Retinal pigment epithelial cell (primary cell): ENCODE measurements at places on chromosomes 12 and 14.

DNA sequence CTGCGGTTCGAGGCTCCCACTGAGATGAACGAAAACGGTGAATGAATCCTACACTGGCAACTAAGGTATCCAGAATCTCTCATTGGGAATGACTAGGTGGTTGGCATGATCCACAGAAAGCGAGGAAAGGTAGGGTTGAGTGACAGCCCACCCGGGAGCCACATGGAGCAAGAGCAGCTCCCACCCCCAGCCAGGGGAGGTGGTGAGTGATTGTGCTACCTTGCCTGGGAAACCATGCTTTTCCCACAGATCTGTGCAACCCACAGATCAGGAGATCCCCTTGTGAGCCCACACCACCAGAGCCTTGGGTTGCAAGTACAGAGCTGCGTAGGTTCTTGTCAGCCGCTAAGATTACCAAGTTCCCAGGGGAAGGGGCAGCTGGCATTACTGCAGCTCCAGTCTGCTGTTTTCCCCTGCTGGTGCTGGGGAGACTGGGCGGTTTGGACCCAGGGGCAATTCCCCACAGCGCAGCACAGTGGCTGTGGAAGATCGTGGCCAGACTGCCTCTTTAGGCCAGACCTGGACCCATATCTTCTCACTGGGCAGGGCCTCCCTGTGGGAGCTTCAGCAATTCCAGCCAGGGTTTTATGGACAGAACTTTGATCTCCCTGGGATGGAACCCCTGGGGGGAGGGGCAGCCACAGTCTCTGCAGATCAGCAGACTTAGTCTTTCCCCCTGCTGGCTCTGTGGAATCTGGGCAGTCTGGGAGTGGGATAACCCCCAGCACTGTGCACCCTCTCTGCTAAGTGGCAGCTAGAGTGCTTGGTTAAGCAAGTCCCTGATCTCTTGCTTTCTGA is 44.6 kb upstream of the PPP4R3A start:
- DNase-seq, result no peak

GRCh38 chr12:110849221-110849620 is 2.4 kb downstream of the CCDC63 start:
- DNase-seq, result no peak

DNA sequence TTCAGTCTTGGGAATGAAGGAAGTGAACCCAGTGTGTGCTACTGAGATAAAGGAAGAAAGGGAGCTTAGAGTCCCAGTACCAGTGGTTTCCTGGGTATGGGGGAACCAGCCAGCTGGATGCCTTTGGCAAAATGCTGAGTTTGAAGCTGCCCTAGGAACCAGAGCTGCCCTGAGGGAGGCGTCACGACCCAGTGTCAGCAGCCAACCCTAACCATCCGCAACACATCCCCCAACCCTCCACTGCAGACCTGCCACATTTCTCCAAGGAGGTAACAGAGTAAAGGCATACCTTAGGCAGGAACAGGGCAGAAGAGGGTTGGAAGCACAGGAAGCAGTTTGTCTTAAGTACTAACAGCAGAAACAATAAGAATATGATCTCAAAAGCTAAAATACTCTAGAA is 28.6 kb downstream of the PRDM4 start:
- no peak for DNase-seq

- no peak for DNase-seq
Observed at GRCh38 chr14:21405097-21405496, 21.3 kb upstream of the SUPT16H start.

GRCh38 chr14:89681086-89682018 is 264.3 kb upstream of the FOXN3 start:
- no peak for DNase-seq

- DNase-seq, result no peak
Observed at GRCh38 chr12:94207467-94207848, 59.1 kb downstream of the PLXNC1 start.

GRCh38 chr14:54170301-54170700 is 213.7 kb upstream of the BMP4 start:
- DNase-seq, result no peak

- DNase-seq, result no peak
Observed at GRCh38 chr14:97726676-97727075, 929.5 kb downstream of the VRK1 start.

DNA sequence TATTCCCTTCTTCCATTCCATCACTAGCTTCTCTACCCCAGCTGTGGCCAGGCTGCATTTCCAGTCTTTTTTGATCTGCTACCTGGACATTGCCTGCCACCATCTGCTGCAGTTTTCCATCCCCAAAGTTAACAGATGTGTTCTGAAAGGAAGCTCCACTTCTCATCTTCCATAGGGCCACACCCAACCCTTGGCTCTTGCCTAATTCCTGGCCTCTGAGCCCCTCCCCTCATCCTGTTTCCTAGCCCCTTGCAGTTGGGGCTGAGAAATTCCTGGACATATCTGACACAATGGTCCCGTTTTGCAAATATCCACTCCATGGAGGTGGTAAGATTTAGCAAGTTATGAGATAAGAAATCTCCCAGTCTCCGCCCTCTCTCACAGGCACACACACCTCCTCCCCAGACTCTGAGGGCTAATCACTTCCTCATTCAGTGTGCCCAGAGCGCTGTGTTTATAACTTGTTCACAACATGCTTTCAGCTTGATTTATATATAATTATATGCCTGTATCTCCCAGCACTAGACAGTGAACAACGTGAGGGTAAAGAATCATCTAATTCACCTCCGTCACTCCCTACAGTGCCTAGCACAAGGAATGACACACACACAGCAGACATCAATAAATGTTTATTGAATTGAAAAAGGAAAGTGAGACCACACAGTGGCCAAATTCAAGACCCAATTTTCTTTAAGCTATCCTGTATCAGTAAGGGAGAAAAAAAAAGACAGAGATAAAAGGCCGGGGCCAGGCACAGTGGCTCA is 13.4 kb downstream of the SMUG1 start:
- no peak for DNase-seq

DNA sequence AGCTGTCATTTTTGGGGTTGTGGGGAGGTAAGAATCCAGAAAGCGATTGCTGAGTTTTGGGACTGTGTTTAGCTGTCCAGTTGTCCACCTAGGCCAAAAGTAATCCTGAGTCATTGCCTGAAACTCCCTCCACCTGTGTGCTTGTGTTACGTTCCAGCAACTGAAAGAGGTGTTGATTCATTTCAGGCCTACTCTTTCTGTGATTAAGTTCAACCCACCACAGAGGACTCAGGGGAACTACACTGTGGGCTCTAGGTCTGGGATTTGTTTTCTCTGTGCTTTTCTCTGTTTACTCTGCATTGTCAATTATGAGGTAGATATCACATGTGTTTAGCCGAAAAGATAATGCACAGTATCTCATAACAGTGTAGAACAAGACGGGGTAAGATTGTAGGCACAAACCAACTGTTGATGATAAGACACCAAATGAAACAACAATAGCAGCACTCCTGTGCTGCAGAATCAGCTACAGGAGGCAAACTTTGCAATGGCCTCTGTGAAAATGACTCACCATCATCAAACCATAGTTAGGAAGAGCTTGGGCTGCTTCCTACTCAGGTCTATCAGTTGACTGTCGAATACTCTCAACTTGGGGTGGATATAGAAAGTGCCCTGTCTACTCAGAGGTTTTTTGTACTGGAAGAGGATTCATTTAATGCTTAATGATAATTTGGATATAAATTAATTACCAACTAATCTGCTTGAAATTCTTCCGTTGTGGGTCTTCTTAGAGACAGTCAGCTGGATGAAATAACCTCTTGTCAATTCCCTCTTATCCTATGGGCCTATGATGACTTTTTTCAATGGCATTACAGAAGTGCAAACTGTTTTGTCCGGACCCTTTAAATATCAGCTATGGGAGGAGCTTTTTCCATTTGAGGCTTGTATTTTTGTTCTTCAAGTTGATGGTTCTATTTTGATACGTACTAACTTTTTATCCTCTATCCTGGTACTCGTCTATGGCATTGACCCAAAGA is 385.9 kb downstream of the BMP4 start:
- no peak for DNase-seq

DNA sequence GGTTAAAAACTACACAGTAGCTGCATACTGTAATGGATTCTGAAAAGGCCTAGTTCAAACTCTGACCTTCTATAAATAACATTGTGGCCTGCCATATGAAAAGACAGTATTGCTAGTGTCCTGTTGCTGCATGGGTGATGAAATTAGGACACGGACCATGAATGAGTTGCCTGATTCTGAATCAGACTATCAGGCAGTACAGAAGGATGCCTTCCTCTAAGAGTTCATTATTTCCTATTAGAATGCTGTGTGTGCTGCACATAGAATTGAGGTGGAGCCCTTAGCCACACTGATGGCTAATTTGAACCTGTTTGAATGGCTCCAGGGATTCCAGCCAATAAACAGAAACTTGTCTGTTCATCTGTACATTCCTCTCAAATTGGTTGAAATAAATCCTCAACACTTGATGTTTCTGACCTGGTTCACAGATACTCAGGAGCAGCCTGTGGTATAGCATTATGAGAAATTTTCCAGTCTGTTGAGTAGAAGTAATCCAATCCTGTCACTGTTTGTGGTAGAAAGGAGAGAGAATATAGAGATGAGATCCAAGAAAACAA is 483.2 kb downstream of the APAF1 start:
- DNase-seq, result no peak

DNA sequence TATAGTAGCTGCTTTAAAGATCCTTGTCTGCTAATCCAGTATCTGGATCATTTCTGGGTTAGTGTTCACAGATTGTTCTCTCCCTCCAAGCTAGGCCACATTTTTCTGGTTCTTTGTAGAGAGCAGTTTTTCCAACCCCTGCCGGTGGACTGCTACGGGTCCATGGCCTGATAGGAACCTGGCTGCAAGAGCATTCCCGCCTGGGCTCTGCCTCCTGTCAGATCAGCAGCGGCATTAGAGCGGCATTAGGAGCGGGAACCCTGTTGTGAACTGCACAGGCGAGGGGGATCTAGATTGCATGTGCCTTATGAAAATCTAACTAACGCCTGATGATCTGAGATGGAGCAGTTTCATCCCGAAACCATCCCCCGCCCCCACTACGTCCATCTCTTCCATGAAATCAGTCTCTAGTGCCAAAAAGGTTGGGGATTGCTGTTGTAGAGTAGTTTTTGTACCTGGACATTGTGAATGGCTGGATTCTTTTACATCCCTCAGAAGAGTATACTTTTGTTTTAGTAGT is 50.4 kb downstream of the MYRFL start:
- DNase-seq, result no peak

DNA sequence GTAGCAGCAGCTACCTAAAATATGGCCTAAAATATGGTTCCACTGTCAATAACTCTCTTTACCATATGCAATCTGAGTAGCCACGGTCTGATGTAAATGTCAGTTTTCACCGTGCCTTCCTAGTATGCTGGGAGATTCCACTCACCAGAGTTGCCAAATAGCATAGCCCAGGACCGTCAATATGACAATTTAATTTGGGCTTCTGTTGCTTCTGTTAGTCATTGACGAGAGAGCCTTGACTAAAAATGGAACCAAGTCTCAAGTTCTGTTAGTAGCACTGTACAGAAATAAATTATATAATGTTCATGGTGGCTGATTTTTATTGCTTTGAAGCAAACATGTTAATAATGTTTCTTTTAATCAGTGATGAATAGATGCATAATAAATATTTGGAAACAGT is 348.4 kb downstream of the BCAT1 start:
- no peak for DNase-seq

GRCh38 chr12:112535017-112535416 is 116.3 kb downstream of the PTPN11 start:
- DNase-seq, result no peak

GRCh38 chr12:88529531-88530488 is 50.5 kb downstream of the KITLG start:
- no peak for DNase-seq

DNA sequence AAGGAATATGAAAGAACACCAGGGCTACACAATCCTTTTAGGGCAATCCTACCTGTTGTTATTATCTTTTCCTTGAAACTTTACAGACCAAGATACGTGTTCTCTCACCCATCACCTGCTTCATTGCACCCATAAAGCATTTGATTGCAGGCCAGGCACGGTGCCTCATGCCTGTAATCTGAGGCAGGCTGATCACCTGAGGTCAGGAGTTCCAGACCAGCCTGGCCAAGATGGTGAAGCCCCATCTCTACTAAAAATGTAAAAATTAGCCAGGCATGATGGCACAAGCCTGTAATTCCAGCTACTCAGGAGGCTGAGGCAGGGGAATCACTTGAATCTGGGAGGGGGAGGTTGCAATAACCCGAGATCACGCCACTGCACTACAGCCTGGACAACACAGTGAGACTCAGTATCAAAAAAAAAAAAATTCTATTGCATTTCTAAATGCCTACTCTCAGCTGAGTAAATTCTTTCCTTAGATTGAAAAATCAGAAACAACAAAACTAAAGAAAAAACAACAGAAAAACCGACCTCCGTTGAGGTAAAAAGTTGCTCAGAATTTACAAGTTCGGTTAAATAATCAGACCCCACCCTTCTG is 183.7 kb upstream of the TMEM132C start:
- no peak for DNase-seq

DNA sequence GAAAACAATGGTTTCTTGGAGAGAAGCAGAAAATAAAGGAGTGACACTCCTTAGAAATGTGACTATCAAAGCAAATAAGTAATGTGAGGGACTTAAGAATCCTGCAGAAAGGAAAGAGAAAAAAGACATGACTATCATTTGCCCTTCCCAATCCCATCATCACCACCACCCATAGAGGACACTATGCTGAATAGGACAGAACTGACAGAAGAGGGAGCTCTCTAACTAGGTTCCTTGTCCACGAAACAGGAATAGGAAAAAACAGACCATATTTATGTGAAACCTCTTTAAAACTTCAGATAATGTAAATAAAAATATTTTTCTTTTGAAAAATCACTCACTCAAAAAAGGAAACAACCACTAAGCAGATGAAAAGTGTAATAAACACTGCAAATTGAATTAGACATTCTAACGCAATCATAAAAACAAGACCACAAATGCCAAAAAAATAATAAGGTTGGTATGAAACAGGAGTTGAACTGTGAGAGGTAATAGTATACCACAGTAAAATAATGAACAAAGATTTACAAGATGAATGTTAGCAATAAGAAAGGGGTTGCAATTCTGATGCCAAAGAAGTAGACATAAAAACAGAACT is 24.1 kb downstream of the KLRD1 start:
- DNase-seq, result no peak

- DNase-seq, result no peak
Observed at GRCh38 chr12:64058541-64059265, 163.4 kb downstream of the KICS2 start.

- DNase-seq, result no peak
Observed at GRCh38 chr12:62168411-62168810, 91.8 kb upstream of the USP15 start.

DNA sequence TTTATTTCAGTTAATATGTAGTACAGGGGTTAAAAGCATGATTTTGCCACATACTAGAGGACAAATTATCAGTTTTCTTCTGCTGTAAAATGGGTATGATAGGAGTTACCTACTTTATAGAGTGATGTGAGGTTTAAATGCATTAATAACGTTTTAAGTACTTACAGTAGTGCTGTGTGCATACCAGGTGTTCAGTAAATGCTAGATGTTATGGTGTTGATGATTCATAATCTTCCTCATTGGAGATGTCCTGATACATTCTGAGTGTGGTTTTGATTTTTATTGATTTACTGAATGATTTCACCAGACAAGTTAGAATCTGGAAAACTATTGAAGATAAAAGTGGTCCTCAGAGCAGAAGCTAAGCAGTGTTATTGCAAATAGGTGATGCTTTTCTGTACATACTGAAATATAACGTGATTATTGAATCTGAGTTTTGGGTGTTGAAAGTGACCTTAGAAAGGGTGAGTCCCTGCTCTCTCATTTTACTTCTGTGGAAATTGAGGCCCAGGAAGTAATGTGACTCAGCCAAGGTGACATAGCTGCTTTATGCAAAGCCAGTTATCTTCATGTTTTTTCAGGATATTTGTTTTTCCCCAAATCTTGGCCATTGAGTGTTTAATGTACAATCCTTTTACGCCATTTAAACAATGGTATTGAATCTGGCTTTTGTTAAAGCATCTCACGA is 54.7 kb downstream of the VRK1 start:
- DNase-seq, result no peak
